ENCODE measurements at places on chromosomes 7 and 10.

DNA sequence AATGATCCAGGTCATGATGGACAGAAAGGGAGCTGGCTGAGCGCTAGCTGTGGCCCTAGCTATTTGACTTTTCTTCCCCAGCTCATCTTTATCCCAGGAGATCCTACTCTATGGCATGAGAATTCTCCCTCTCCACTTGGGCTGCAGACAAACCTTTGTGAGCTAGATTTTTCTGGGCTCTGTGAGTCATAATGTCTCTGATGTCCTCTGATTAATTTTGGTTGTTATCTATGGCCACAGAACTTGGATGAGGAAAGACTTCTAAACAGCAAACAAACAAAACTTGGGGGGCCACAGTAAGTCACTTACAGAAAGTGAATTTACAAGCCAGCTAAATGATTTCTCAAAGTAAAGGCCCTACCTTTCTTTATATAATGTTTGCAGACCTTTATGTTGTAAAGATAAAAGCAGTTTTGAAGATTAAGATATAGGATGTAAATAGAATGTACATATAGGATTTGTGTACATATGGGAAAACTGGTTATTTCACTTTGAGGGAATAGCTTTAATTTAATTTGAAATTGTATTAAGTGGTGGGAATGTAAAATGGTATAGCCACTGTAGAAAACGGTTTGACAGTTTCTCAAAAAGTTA, 10.4 kb downstream of the ABLIM1 start:
- DNase-seq, result no peak

- DNase-seq, result no peak
These were observed 10.4 kb downstream of the NXPH1 start for GRCh38 chr7:8443576-8444467.

DNA sequence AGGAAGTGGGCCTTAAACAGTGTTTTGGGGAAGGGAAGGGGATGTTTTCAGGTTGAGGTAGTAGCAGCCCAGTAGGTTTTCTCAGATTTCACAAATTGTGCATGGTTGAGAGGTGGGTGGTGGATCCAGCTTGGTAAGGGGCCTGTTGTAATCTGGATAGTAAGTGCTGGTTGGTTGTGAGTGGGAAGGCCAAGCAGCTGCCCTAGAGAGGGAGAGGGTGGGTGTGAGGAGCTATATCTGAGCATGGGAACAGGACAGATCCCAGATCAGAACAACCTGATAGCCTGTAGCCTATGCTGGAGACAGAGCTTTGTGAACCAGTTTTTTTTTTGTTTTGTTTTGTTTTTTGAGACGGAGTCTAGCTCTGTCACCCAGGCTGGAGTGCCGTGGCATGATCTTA, 53.9 kb upstream of the ZMIZ2 start:
- no peak for DNase-seq

DNA sequence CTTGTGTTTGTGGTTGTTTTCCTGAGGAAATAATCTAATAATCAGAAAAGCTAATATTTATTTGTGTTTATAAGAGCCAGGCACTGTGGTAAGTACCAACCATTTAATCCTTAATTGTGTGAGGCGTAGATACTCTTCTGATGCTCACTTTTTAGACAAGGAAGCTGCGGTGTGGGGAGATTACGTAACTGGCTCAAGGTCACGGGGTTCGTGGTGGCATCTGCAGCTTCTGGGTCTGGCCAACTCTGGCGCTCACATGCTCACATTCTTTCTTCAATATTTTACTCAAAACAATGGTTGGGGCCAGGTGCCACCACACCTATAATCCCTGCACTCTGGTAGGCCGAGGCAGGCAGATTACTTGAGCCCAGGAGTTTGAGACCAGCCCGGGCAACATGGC, 77.6 kb downstream of the RALA start:
- DNase-seq, result no peak

DNA sequence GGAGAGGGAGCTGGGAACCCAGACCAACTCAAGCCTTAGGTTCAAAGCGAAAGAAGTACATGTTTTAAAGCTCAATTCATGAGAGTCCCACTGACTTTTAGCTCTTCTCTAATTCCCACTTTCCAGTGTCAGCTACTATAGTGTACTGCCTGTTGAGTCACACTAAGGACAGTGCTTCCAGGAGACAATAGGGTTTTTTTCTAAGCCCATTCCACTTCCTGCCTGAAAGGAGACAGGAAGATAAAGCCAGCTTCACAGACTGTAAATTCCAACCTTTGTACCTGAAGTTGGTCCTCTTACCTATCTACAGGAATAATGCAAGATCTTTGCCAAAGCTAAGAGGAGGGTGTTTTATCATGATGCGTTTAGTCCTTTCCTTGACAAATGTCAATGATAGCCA, 4.4 kb downstream of the MSRB2 start:
- DNase-seq, result no peak

DNA sequence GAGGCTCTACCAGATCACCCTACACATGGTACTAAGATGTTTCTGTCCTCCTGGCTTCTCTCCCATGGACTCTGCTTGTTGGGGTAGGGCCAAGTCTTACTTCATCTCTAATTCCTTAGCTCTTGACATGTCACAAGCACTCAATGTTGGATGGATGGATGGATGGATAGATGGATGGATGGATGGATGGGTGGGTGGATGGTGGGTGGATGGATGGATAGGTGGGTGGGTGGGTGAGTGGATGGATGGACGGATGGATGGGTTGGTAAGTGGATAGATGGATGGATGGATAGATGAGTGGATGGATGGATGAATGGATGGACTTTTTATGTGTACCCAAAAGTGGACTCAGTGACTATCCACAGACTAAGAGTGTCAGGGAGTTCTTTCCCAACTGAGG, 28.5 kb downstream of the HSPA12A start:
- DNase-seq, result no peak

DNA sequence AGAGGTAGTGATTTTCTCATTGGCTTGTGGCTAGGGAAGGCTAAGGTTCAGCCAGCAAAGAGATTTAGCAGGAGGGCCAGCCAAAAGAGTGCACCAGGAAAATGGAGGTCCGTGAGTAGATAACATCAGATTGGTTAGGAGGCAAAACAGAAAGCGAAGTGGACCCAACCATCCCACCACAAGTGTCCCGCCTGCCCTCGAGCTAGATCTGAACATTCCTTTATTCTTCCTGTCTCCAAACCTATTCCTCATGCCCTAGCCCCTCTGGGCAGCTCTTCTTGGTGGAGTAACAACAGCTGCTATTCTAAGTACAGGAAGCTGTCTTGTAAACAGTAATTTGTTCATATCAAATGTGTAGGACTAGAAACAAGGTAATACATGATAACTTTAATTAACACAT, 85.7 kb upstream of the BET1 start:
- no peak for DNase-seq

DNA sequence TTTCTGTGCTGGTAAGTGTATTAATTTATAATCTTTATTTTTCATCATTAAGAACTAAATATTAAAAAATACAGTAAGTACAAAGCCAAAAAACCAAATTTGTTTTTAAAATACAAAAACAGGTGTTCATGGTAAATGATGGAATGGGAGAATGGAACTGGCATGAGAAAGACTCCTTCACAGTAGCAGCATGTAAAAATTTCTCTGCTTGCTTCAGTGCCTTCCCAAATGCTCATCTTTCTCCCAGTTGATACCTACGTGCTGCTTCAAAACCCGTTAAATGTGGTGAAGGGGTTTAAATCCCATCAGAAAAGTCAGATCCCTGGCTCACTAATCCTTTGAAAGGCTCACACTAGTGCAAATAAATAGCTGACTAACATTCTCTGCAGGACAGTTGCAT, 4.2 kb downstream of the RNF133 start:
- no peak for DNase-seq

DNA sequence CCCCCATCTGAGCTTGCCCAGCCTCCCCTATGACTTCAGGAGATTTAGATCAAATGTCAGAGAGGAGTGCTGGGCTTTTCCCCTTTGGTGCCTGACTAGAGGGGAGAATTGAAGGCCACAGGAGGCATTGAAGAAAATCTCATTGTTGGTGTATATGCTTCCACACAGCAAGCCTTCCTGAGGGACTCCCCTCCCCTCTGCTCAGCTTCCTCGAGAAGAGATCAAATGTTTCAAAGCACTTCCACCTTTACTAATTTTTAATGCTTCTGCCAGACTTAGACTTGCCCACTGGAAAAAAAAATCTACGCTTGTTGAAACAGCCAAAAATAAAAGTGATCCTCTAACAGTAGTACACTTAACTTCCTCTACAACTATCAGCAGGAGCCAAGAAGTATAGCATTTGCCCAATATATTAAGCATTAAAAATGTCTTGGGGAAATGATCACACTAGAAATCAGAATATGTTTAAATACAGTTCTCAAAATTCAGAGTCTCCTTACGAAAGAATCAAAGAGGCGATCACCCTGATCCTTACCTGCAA, 79.3 kb downstream of the FZD1 start:
- DNase-seq, result no peak

GRCh38 chr10:129689671-129690071, 222.6 kb downstream of the MGMT start:
- no peak for DNase-seq

GRCh38 chr10:119461380-119461779, 81.1 kb downstream of the RGS10 start:
- no peak for DNase-seq

GRCh38 chr10:47241256-47241655, 58.7 kb upstream of the GDF10 start:
- DNase-seq, result no peak

DNA sequence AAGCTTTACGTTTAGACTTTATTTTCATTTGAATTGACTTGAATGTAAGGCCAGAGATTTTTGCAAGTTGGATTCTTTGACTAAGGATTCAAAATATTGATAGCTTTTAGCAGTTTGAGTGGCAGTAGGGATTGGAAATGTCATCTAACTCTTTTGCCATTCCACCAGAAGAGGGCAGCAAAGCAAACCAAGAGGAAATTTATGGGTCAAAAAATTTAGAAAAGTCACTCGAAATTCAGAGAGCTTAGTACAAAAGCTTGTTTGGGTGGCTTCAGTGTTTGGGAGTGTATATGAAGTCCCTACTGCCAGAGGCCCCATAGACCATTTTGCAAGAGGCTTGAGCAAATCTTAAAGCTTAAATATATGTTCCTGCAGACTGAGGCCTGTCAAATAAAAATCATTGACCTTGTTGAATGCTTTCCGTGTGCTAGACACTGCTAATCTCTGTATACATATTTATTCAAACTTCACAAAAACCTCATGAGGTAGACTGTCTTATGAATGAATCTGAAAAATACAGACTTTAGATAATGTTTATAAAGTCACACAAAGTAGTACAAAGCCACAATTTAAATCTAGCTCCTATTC, 44.6 kb upstream of the RSBN1L start:
- no peak for DNase-seq

GRCh38 chr10:102617041-102617440, 27.2 kb upstream of the TRIM8 start:
- DNase-seq, result no peak

DNA sequence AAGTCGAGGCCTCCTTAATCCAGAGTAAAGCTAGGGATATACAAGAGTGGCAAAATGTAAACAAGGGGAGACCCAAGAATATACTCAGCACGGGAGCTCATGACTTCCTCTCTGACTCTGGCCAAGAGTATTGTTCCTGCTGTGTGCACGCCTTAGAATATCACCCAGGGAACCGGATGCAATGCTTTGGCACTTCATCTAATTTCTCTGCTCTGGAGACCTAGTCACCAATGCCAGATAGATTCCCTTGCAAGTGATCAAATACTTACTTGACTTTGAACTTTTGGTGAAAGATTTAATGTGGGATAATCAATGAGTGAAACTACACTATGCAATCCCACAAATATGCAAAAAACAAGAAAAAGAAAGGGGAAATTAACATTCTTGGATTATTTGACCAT, 695.5 kb downstream of the INHBA start:
- DNase-seq, result no peak

DNA sequence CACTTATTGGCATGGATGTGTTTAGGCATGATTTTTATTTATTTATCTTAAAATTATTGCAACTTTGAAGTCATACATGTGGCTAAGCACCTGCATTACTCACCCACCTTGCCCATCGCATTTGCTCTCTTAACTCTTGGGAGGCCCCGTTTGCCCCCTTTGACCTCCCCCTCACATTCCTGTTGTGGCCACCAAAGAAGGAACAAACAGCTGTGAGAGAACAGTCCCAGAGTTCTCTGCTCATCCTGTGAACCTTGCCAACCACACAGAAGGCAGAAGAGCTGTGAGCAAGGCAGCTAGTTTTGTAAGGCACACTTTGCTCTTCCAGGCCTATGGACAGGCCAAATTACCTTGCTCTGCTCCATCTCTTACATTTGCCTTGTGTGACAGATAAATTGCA, 23.6 kb upstream of the FGL2 start:
- DNase-seq, result no peak

All from activated CD4-positive, alpha-beta T cell treated with anti-CD3 and anti-CD28 coated beads for 24 hours (primary cell).